Stimulated activated memory B cell treated with anti-CD40 and anti-IgM and Interleukin-4, amounts not matched to agents 10 μg/mL and 1 μg/mL and 100 μg/mL, for 72 hours (primary cell): ENCODE measurements at places on chromosomes 5 and 9.

DNA sequence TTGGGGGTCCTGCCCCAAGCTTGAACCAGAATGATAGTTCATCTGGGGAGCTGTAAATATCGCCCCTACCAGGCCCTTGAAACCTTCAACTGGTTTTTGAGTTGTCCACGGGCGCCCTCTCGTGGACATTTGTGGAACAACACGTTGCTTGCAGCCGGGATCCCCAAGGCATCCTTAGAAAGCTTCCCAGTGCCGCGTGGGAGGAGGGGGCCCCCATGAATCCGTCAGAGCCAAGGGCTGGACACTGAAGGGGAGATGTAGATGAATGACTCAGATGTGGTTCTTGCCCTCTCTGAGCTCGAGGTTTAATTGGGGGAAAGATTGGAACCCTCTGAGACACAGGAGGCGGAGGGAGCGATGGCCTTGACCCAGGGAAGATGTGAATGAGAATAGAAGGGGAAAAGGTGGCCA, 31.8 kb upstream of the ORM1 start:
- ATAC-seq: no peak

- ATAC-seq: no peak
Observed at GRCh38 chr9:130003943-130004552, 38.9 kb downstream of the FNBP1 start.

DNA sequence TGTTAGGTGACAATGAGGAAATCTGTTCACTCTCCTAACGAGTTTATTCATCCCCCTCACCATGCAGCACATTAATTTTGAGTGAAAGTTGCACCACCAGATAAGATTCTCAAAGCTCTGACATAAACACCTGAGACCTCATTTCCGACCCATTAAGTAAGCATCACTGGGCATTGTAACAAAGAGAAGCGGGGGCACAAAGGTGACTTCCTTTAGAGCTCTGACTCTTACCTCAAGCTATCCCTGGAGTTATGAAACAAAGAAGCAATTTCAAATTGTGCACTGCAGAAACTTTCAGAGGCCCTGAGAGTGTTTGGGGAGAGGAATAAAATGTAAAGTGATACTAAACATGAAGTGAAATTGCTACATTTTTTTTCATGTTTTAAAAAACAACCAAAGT, 29.5 kb downstream of the C5orf15 start:
- no peak for ATAC-seq

GRCh38 chr9:73151653-73152542, at the start of gene ANXA1:
Gene ANXA1, plus strand, starts transcription at chr9:73151865. Its CDS starts 6,671 bp downstream, at chr9:73158536.
- no peak for ATAC-seq

- no peak for ATAC-seq
Observed at GRCh38 chr5:12110629-12111028, 206.4 kb upstream of the CTNND2 start.

DNA sequence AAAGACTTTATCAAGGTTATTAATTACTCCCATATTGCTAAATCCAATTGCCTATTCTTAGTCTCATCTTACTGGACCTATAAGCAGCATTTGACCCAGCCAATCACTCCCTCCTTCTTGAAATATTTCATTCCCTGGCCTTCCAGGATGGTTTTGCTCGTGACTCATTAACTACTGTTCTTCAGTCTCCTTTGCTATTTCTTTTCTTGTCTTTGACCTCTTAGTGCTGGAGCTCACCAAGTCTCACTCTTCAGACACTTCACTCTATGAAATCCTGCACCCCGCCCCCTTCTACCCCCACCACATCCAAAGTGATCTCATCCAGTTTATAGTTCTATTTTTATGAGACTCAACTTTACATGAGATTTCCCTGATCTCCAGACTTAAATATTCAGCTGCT, 803.1 kb upstream of the WWC1 start:
- no peak for ATAC-seq

DNA sequence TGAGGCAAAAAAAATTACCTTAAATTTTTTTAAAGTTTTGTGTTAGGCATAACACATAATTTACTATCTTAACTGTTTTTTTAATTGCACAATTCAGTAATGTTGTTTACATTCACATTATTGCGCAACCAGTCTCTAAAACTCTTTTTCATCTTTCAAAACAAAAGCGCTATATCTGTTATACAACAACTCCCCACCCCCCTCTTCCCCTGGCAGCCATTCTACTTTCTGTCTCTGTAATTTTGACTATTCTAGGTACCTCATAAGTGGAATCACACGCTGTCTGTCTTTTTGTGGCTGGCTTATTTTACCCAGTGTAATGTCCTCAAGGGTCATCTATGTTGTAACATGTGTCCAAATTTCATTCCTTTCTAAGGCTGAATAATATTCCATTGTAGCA, 241.5 kb upstream of the DMRT1 start:
- no peak for ATAC-seq

DNA sequence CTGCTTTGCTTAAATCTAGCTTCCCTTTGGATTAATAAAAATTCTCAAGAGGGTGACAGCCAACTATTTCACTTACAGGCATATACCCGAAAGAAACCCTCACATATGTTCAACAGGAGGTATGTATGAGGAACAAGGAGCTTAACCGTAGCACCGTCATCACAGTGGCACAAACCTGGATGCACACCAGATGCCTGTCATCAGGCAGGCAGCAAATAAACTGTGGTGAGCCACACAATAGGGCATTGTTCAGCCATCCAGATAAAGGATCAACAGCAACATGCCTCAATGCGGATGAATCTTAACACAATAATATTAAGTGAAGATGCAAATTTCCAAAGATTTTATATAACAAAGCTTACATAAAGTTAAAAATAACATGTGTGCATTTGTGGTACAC, 5.5 kb upstream of the TNFSF15 start:
- ATAC-seq: no peak

GRCh38 chr9:93682155-93682968, 106.0 kb downstream of the PHF2 start:
- ATAC-seq: no peak

DNA sequence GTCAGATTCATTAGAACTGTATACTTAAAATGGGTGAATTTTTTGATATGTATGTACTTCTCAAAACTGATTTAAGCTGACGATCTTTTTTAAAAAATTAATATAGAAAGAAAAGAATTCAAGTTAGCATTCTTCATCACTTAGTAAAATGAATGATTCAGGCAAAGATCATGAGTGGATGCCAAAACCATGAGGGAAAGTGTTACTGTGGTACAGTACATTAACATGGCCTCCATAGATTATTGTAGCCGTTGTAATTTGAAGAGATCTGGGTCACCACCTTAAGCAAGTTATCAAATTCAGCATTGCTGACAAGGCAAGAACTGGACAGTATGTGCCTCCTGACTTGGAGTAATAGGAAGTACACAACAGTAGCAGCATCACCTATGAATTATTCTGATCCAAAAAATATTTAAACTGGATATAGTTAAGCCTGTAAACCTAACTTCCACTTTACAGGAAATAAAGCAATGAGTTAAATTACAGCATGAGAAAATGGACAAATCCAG, 29.7 kb downstream of the C9orf85 start:
- ATAC-seq: no peak

DNA sequence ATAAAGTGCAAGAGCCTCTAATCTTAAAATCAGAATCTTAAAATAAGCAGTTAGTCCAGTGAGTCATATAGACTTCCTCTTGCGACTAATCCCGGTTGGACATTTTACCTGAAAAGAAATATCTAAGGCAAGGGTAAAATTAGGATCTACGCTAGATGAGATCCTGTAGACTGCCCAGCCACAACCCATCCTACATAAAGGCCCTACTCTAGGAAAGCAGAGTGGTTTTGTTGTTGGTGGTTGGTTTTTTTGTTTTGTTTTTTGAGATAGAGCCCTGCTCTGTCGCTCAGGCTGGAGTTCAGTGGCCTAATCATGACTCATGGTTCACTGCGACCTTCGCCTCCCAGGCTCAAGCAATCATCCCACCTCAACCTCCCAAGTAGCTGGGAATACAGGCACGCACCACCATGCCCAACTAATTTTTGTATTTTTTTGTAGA, 6.9 kb downstream of the TSC1 start:
- ATAC-seq: no peak

- ATAC-seq: no peak
Observed at GRCh38 chr5:176877793-176878331, 21.3 kb downstream of the HK3 start.

DNA sequence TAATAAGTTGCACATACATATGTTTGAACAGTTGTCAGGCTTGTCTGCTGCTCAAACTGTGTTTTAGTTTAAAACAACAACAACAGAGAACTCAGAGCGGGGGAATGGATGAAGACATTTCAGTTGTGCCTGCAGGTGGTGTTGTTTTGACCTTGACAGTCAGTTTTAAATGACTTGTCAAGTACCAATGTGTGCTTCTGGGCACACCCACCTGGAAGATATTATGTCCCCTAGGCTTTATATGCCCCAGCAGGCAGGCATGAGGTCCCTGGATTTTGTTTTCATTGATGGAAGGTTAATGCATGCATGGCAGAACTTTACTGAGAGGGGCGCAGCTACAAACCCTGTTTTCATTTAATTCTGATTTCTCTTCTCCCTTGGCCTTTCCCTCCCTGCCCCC, 84.6 kb downstream of the AOPEP start:
- ATAC-seq: no peak

DNA sequence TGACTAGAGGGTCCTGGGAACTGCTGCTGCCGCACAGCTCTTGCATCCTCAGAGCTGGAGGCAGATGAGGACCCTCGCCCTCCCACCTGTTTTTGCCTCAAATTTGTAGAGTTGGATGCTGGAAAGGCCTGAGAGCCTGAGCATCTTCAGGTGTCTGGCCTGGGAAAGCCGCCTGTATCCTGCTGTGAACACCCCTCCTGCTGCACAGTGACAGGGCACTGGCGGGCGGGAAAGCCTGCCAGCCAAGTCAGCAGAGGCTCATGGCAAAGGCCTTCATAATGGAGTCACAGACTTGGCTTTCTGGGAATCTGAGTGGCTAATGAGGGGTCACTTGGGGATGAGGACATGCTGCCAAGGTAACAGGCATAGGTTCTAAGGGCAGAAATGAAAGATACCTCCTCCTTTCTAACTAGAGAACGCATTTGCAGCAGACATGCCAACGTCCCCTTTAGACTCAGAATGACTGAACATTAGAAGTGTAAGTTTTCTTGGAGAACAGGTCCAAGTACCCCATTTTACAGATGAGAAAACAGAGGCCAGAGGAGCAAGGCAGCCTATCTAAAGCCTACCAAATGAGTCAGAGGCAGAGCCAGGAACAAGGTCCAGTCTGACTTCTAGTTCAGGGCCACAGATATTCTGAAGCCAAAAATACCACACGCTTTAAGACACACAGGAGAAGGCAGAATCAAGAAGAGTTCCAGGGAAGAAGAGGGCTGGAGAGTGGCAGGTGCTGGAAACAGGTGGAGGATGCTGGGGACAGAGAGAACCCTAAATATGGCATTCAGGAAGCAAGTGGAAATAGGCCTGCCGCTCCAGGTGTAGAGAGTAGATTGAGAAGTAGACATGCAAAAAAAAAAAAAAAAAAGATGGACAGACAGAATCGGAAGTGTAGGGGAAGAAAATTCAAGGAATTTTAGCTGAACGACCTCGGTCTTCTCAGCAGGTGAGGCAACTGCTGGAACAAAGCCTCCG, 44.1 kb downstream of the EPB41L4B start:
- ATAC-seq: no peak

DNA sequence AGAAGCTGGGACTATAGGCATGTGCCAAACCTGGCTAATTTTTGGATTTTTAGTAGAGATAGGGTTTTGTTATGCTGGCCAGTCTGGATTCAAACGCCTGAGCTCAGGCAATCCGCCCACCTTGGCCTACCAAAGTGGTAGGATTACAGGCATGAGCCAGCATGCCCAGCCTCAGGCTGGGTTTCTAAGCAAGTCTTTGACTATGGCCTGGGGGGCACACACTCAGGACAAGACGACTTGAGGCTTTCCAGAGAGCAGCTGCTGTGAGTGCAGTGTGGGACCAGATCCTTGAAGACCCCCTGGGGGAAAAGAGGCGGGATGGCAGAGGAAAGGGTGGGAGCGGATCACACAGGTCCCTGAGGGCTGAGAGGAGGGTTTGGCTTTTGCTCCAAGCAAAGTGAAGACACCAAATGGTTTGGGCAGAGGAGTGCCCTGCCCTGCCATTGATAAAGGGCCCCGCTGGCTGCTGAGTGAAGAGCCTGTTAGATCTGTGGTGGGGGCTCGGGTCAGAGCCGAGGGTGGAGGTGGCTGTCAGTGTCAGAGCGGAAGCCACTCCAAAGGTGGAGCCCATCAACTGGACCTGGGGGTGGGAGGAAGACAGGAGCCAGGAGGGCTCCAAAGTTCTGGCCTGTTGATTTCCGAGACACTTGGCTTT, 46.8 kb upstream of the FUBP3 start:
- no peak for ATAC-seq

DNA sequence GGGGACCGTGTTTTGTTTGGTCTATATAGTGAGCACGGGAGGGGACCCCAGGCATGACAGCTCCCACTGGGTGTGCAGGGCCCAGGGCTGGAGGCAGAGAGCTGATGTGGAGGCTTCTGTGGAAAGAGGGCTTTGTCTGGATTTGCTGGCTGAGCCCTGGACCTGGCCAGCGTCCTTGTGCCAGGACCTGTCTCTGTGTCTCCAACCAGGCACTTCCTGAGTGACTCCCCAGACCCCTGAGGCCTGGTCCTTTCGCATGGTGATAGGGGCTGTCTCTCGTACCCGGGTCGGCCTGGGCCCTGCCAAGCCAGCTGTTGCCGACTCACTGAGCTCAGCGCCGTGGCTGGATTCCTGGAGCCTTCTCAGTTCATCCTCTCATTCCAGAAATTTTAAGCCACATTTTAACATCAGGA, 77.6 kb downstream of the ADAMTS2 start:
- no peak for ATAC-seq

- ATAC-seq: no peak
Observed at GRCh38 chr9:115629879-115630840, 512.2 kb upstream of the TNC start.

DNA sequence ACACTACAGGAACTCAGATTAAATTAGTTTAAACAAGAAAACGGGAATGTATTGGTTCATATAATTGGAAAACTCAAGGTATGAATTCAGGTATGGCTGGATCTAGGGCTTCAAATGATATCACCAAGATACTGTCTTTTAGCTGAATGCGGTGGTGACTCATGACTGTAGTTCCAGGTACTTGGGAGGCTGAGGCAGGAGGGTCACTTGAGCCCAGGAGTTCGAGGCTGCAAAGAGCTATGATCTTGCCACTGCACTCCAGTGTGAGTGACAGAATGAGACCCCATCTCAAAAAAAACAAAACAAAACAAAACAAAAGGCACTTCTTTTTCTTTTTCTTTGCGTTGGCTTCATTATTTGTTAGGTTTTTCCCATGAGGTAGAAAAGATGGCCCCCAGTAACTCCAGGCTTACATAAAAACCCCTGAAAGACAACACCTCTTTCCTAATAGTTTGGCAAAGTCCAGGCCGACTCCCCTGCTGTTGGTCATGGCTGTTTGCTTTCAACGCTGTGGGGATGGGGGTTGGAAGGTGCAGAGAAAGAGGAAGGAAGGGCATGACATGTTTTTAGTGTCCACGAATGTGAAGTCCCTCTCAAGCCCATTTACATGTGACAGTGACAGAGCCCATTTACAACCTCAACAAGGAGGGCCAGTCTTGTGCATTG, 39.8 kb upstream of the CRB2 start:
- ATAC-seq: peak; percentile 58

GRCh38 chr5:163838738-163839137, 333.3 kb downstream of the MAT2B start:
- no peak for ATAC-seq
